ENCODE measurements at places on chromosomes 13 and 19. TPM values are rescaled to one million over a fixed set of nuclear protein-coding genes. Genes with fewer than 3 reads are reported as not detected.
A peak's percentile ranks its signal among the peaks of the same experiment; 100 is the strongest.

GRCh38 chr19:7288977-7289376, 5.2 kb downstream of the INSR start:
- H3K36me3 ChIP-seq: no peaks in the 10 kb centered on the region
- no peaks in the 10 kb centered on the region for H3K4me1 ChIP-seq
- no peak overlapping the region for H3K27ac ChIP-seq
- DNase-seq: no peak
- no peaks in the 10 kb centered on the region for H3K27me3 ChIP-seq

DNA sequence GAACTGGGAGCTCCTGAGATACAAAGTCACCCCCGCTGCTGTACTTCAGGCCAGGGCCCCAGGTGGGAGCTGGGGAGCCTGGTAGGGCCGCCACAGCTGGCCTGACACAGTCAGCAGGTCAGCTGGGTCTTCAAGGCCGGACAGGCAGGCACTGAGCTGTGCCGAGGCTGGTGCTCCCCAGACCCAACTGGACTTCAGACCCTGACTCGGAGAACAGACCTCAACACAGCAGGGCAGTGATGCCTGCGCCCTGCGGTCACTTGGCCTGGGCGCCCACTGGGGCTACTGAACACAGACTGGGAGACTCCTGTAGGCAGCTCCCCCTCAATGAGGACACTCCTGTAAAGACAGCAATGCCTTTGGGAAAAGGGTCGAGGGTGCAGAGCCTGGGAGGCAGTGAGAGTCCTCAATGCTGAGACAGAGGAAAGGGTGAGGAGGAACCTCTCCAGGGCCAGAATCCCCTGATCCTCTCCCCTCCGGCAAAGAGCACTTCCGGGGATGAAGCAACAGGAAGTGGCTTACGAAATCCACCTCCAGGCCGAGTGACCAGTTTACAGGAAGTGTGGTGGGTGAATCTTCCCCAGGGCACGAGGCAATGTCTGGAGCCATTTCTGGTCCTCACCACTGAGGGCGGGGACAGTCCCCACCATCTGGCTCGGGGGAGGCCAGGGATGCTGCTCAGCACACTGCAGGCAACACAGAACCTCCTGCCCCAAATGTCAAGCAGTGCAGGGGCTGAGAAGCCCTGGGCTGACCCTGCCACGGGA, 40.8 kb upstream of the ISYNA1 start:
- no peaks in the 10 kb centered on the region for H3K27me3 ChIP-seq
- peak; percentile 78 for DNase-seq
- no peak overlapping the region for H3K4me3 ChIP-seq
- H3K36me3 ChIP-seq: no peaks in the 10 kb centered on the region

GRCh38 chr19:45934551-45935230, 20.1 kb upstream of the NANOS2 start:
- H3K4me1 ChIP-seq: no peaks in the 10 kb centered on the region
- DNase-seq: no peak
- peaks cover 49% of the 10 kb centered on the region for H3K27me3 ChIP-seq
- H3K4me3 ChIP-seq: no peak overlapping the region

DNA sequence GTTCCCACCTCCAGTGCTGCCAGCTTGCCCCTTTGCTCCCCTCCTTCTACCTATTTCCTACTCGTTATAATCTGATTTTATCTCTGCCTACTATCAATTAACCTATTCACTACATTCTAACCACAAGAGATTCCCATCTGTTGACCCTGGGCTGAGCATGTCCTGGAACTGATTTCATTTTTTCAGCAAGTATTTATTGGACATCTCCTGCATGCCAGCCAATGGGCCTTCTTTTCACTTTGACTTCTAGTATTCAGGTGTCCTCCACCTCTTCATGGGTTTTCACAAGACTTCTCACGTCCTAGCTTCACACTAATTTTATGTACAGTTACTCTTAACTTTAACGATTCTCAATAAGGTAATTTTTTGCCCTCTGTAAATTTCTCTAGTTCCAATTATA, 282.7 kb upstream of the KLHL1 start:
- H3K36me3 ChIP-seq: no peaks in the 10 kb centered on the region
- no peaks in the 10 kb centered on the region for H3K4me1 ChIP-seq
- no peak overlapping the region for H3K27ac ChIP-seq
- no peak for DNase-seq

GRCh38 chr13:91214031-91214430, 133.5 kb upstream of the MIR17HG start:
- DNase-seq: no peak
- no peaks in the 10 kb centered on the region for H3K4me1 ChIP-seq
- no peaks in the 10 kb centered on the region for H3K36me3 ChIP-seq

- DNase-seq: no peak
- no peaks in the 10 kb centered on the region for H3K36me3 ChIP-seq
- peaks cover 79% of the 10 kb centered on the region for H3K27me3 ChIP-seq
- no peak overlapping the region for H3K27ac ChIP-seq
- H3K4me1 ChIP-seq: no peaks in the 10 kb centered on the region
Observed at GRCh38 chr19:51546107-51546649, 14.7 kb upstream of the SIGLEC6 start.

DNA sequence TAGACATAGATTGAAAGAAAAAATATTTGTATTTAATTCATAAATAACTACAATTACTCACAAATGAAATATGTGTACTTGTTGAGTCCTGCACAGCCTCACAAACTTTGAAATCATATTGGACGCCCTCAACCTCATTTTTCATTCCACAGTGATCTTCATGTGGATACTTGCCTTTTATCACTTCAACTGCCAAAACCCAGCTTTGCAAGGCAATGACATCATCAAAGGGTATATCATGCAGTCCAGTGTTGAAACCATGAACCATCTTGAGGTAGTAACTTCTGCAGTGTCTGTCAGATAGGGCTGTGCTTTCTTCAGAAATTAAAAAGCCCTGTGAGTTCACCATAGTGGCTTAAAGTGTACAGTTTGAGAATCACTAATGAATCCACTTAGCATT, 82.2 kb downstream of the HS6ST3 start:
- H3K4me3 ChIP-seq: no peak overlapping the region
- no peak overlapping the region for H3K27ac ChIP-seq

GRCh38 chr13:41186481-41186880, 7.9 kb downstream of the KBTBD7 start:
- H3K4me1 ChIP-seq: no peaks in the 10 kb centered on the region
- H3K27me3 ChIP-seq: no peaks in the 10 kb centered on the region
- no peaks in the 10 kb centered on the region for H3K36me3 ChIP-seq

GRCh38 chr19:55276720-55277430, 3.0 kb downstream of the HSPBP1 start:
- H3K4me3 ChIP-seq: no peak overlapping the region
- peaks cover 9% of the 10 kb centered on the region for H3K36me3 ChIP-seq
- no peak for DNase-seq
- H3K27ac ChIP-seq: no peak overlapping the region
- peaks cover 12% of the 10 kb centered on the region for H3K4me1 ChIP-seq

DNA sequence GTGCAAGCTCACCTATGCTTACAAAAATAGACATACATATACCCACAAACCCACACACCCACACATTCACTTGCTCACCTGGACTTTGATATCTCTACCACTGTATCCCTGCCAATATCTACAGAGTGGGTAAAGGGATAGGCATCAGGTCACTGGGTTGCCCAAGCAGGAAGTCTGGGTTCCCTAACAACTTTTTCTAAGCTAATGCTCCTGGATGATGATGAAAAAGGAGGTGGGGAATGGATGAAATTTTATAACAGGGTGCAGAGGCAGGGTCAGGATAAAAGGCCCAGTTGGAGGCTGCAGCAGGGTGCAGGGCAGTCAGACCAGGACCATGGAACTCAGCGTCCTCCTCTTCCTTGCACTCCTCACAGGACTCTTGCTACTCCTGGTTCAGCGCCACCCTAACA, at the start of gene CYP2B6:
TSS of gene CYP2B6 (plus strand) at position 311 of the 410 bp plus-strand sequence. CDS start at position 335, 24 bp downstream.
- no peaks in the 10 kb centered on the region for H3K4me1 ChIP-seq
- no peak within 1 kb of the TSS for H3K4me3 ChIP-seq
- H3K36me3 ChIP-seq: no peaks in the 10 kb centered on the region
- no peak for DNase-seq

DNA sequence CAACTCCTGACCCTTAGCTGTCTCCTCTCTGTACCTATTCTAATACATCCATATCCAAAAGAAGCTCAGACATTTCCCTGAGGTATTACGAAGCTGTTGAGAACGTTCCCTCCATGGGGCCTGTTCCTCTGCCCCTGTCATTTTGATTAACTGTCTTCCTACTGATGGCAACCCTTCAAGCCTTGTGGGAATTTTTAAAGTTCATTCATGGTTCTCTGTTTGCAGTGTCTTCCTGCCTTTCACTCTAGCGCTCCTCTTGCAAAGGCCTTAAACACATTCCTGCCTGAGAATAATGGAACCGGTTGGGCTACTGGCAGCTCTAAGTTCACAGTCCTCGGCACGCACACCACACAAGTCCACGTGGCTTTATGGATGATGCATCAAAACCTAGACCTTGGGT, 66.1 kb downstream of the LHFPL6 start:
- H3K36me3 ChIP-seq: no peaks in the 10 kb centered on the region
- H3K27ac ChIP-seq: no peak overlapping the region
- H3K27me3 ChIP-seq: no peaks in the 10 kb centered on the region
- no peak overlapping the region for H3K4me3 ChIP-seq
- peak; percentile 60 for DNase-seq

GRCh38 chr13:98533912-98534311, 43.0 kb downstream of the STK24 start:
- H3K36me3 ChIP-seq: no peaks in the 10 kb centered on the region
- H3K4me1 ChIP-seq: no peaks in the 10 kb centered on the region
- no peak for DNase-seq
- no peak overlapping the region for H3K27ac ChIP-seq

- H3K4me3 ChIP-seq: no peak overlapping the region
- no peak overlapping the region for H3K27ac ChIP-seq
- no peaks in the 10 kb centered on the region for H3K36me3 ChIP-seq
- peaks cover 8% of the 10 kb centered on the region for H3K4me1 ChIP-seq
- DNase-seq: no peak
Observed at GRCh38 chr13:108897955-108898354, 268.5 kb downstream of the MYO16 start.

GRCh38 chr13:25069911-25070310, 26.0 kb upstream of the PABPC3 start:
- DNase-seq: peak; percentile 85
- peaks cover 21% of the 10 kb centered on the region for H3K4me1 ChIP-seq
- peak overlapping the region; percentile 6 for H3K4me3 ChIP-seq
- no peaks in the 10 kb centered on the region for H3K27me3 ChIP-seq
- no peaks in the 10 kb centered on the region for H3K36me3 ChIP-seq

DNA sequence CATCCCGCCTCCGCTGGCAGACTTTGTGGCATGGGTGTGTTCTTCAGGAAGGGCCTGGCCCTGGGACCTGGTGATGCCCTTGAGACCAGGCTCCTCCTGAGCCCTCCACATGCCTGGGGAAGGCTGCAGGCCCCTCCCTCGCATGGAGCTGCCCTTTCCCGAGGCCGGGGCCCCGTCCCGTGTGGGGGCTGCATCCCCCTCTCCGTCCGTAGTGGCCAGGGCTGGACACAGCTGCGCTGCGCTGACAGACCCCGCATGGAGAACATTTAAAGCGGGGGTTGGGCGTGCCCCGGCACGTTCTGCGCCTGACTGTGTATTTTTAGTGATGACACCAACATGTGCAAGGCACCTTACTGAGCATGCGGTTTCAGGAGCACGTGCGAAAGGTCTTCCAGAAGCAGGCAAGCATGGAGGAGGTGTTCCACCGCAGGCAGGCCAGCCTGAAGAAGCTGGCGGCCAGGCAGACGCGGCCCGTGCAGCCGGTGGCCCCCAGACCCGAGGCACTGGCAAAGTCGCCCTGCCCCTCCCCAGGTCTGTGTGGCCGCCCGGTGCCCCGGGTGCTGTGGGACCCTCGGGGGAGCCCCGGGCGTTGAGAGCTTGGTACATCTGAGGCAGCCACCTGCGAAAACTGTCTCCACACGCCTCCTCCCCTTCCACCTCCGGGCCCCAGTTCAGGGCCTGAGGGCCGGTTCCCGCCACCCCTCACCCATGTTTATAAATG, 28.8 kb upstream of the F7 start:
- H3K4me1 ChIP-seq: no peaks in the 10 kb centered on the region
- H3K4me3 ChIP-seq: no peak overlapping the region
- no peak for DNase-seq
- no peak overlapping the region for H3K27ac ChIP-seq
- H3K36me3 ChIP-seq: no peaks in the 10 kb centered on the region
- H3K27me3 ChIP-seq: no peaks in the 10 kb centered on the region

GRCh38 chr13:99830931-99831330, 140.6 kb downstream of the ZIC5 start:
- H3K36me3 ChIP-seq: no peaks in the 10 kb centered on the region
- no peaks in the 10 kb centered on the region for H3K27me3 ChIP-seq
- no peak overlapping the region for H3K4me3 ChIP-seq

GRCh38 chr19:398719-399118, 10.2 kb downstream of the C2CD4C start:
- no peak for DNase-seq
- no peaks in the 10 kb centered on the region for H3K27me3 ChIP-seq
- no peaks in the 10 kb centered on the region for H3K36me3 ChIP-seq
- H3K4me3 ChIP-seq: no peak overlapping the region
- H3K4me1 ChIP-seq: no peaks in the 10 kb centered on the region
- H3K27ac ChIP-seq: no peak overlapping the region

GRCh38 chr13:85597790-85598500, 201.3 kb downstream of the SLITRK6 start:
- H3K27me3 ChIP-seq: no peaks in the 10 kb centered on the region
- H3K27ac ChIP-seq: no peak overlapping the region
- H3K36me3 ChIP-seq: no peaks in the 10 kb centered on the region
- H3K4me3 ChIP-seq: no peak overlapping the region
- no peaks in the 10 kb centered on the region for H3K4me1 ChIP-seq
- no peak for DNase-seq

DNA sequence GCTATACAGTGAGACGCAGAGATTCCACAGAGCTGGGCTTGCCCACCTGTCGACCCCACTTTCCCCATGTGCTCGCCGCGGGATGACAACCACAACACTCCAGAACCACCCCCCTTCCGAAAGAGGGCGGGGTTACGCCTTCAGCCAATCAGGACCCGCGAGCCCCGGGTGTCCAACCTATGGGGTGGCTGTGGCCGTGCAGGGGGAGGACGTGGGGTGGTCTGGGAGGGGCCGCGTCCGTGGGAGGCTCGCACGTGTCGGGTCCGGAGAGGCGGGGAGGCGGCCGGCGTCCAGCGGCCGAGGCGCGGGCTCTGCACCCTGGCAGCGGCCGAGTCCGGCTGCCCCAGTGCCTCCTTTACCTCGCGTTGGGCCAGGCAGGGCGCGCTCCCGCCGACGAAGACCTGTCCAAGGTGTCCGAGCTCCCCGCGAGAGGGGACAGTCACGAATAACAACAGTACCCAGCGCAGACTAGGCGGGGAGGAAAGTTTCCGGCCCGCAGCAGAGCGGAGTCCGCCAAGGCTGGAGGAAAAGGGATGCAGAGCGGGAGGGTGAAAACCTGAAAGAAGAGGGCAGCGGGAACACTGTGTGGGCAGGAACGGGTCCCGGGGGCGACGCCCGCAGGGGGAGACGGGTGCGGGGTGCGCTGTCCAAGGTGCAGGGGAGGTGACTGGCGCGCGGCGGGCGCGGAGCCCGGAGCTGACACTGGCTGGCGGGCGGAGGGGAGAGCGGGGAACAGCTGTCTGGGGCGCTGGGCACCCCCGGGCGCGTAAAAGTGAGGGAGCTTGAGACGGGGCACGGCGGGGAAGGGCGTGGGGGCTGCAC, 911 bp downstream of the ENOX1 start:
- no peaks in the 10 kb centered on the region for H3K27me3 ChIP-seq
- peak overlapping the region; percentile 68 for H3K4me3 ChIP-seq
- H3K4me1 ChIP-seq: peaks cover 4% of the 10 kb centered on the region
- DNase-seq: peak; percentile 73

GRCh38 chr13:52651897-52652195, 790 bp upstream of the SUGT1 start:
- peak overlapping the region; percentile 97 for H3K27ac ChIP-seq
- no peaks in the 10 kb centered on the region for H3K27me3 ChIP-seq
- H3K4me1 ChIP-seq: peaks cover 7% of the 10 kb centered on the region
- no peak for DNase-seq

Gene ZNF563
- total RNA-seq: 0.15 TPM

Gene CEACAM16
- not detected for total RNA-seq

Gene IL11
- total RNA-seq: 0.42 TPM

Gene SBNO2
- 46.9 TPM for total RNA-seq

Gene PDE4C
- not detected for total RNA-seq

Gene HOOK2
- total RNA-seq: 25.8 TPM

Gene IGLON5
- total RNA-seq: 0.94 TPM

Measured in A673 (cell line).